GDM1 (cell line): ENCODE measurements at places on chromosomes 7 and 10.

DNA sequence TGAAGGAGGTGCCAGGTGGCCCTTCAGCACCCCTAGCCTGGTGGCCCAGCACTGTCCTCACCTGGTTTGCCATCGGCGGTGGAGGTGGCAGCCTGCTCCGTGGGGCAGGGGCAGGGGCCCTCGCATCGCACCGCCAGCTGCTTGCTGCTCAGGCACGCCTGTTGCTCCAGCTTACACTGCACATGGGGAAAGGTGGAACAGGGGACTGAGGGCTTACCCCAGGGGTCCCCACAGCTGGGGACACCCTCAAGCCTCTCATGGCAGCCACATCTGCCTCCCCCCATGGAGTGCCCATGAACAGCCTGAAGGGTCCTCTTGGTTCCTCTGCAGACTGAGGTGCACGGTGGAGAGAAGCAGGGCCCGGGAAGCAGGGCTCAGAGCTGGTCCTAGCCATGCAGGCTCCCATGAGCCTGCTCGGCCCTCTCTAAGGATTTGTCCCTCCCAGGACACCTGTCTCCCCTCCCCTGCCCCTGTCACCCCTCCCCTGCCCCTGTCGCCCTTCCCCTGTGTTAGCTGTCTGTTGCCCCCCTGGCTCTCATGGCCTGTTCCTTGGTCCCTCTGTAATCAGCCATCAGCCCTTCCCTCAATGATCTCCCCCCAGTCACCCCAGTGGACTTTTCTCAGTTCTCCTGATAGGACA is 20.1 kb downstream of the SPOCK2 start:
- DNase-seq: no peak

- DNase-seq: no peak
These were observed 42.8 kb downstream of the AKR1C8 start for GRCh38 chr10:5142199-5142598.

- no peak for DNase-seq
These were observed 26.8 kb downstream of the PRPF18 start for GRCh38 chr10:13613519-13613918.

- no peak for DNase-seq
These were observed 26.7 kb downstream of the ABCB5 start for GRCh38 chr7:20642166-20642565.

DNA sequence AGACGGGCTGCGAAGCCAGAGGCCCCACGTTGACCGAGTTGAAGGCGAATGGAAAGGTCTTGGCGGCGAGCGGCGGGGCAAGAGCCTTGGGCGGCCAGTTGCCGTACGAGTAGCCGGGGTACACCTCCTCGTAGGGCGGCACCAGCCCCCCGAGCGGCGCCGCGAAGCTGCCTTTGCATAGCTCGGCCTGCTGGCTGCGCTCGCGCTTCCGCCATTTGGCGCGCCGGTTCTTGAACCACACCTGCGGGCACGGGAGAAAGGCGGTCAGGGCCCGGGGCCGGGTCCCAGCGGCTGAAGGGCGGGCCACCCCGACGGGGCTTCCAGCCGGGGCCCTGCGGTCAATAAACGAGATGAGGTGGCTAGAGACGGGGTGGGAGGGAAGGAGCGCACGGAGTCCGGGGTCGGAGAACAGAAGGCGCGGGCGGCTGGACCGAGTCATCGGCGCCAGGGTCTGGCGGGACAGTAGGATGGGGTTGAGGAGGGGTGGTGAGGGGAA is 4.8 kb downstream of the ELOVL3 start:
- DNase-seq: no peak

- no peak for DNase-seq
These were observed 140.6 kb downstream of the GNAI1 start for GRCh38 chr7:80275192-80275605.

GRCh38 chr7:70790215-70791073 is 341.5 kb upstream of the GALNT17 start:
- no peak for DNase-seq

DNA sequence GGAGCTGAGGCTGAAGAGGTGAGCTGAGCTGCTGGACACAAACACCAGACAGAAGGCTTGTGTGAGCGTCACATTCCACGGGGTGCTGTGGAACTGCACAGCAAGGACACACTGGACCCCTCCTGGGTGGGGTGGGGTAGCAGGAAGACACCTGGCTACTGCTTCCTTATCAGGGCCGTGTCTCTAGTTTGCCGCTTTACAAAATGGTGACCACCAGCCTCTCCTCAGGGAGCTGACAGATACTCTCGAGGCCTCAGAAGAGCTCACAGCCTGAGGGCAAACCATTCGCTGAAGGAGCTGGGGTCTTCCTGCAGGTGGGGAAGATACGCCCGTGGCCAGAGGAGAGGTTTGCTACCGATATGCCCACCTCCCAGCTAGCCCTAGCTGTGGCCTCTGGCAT is 461.9 kb downstream of the PLXNA4 start:
- DNase-seq: no peak

GRCh38 chr7:135232720-135233119 is 918 bp upstream of the STRA8 start:
- no peak for DNase-seq

DNA sequence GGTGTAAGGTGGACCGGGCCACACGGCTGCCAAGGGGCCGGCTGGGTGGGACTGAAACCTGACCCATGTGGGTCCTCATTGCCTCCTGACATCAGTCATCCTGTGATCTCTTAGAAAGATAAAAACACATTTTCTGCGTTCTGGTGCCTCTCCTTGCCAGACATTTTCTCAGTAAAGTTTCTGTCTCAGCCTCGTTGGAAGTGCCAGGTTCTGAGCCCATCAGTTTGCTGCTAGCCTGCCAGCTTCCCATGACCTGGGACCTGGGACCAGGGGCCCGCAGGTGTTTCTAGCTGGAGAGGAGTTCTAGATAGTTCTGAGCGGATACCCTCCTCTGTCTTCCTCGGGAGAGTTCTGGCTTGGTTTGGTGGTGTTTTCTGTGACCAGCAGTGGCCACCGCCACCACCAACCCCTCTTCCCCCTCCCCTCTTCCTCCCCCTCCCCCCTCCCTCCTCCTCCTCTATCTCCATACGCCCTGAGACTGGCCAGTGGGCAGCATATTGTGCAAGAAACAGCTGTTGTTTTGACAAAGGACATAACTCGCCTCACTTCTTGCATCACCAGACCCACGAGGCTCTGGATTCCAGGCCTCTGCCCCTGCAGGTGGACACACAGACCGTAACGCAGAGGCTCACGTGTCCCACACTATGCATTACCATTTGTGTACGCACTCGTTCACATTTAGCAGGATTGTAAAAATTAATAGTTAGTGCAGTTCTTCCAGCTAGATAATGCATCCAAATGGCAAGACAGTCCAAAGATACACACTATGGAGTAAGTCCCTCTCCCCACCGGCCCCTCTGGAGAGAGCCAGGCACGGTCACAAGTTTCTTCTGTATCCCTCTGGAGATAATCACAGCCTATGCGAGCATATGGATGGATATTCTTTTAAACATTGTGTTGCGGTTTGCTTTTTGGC is 94.6 kb downstream of the CUX1 start:
- DNase-seq: no peak

DNA sequence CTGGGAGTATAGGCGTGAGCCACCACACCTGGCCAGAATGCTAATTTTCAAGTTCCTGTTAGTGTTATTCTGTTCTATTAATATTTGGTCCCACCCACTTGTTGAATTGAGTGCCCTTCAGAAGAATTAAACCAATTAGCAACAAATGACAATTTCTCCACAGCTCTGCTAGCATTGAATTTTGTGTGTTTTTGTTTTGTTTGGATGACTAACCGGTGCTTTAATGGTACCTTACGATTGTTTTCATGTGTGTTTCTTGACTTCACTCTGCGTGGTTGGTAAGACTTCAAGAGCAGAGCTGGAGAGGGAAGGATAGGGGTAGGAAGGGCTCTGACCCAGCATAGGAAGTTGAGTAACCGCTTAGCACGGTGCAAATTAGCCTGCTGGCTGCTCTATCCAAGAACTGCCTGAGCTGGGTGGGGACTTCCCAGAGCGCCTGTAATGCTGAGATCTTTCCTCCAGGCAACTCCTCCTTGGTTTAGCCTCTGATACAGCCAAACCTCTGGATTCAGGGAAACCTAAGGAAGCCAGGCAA is 4.6 kb downstream of the ARPC1B start:
- DNase-seq: peak; percentile 75

DNA sequence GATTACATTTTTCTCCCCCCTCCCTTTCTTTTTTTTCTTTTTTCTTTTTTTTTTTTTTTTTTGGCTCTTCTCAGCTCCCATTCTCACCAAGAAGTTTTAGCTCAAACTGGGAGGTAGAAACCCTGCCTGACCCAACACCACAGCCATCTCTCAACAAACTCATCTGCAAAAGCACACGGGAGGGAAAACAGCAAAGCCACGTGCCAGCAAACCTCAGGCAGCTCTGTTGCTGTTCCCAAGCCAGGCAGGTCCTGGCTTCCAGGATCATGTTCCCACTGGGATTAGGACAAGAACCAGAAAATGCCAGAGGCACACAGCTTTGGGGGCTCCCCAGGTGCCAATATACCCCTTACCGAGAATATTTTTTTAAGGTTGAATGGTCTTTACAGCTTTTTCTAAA is 56.7 kb downstream of the ITIH5 start:
- DNase-seq: no peak

- DNase-seq: no peak
These were observed 211.1 kb downstream of the GALNT17 start for GRCh38 chr7:71343039-71343438.
